EL (cell line): ENCODE measurements at places on chromosomes 6 and 20.
A peak's percentile ranks its signal among the peaks of the same experiment; 100 is the strongest.

GRCh38 chr6:81938991-81939732 lies 186.7 kb upstream of the TENT5A start:
- DNase-seq = peak; percentile 90

- DNase-seq = no peak
These were observed 2.5 kb downstream of the CRIP3 start for GRCh38 chr6:43306086-43306485.

GRCh38 chr20:23080521-23080920 lies 5.6 kb downstream of the CD93 start:
- no peak for DNase-seq

DNA sequence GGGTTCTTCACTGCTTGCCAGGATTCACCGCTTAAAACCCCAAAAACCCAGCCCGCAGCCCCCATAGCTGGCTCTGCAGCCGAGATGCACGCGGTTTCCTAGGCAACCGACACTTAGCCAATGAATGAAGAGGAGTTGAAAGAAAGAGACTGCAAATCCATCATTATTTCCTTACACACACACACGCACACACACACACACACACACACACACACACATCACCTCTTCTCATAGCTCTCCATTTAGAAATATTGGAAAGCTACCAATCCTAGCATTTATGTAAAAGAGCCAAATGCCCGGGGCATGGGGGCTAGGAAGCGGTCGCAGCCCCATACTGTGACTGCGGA lies 3.4 kb upstream of the TUBB2B start:
- DNase-seq = peak; percentile 46

DNA sequence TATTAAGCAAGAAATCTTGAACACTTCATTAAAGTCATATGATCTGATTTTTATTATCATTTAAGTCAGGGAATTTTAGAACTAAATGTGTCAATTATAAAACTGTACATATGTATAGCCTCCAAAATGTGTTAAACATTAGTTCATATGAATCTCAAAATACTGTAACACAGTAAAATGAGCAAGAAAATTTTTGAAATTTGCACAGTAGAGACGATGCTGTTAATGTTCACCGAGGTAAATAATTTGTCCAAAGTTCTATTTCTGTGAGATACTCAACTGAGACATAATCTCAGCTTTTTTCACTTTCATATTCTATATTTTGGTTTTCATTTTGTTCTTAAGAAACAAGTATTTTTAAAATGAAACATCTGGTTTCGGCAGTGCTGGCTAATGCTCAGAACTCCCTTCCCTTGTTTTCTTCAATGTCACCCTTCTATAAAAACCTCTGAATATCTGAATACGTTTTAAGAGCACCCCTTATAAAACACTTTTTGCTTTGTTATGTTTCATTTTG lies 353.1 kb downstream of the LAMA2 start:
- no peak for DNase-seq

- no peak for DNase-seq
These were observed 14.5 kb downstream of the SERPINB1 start for GRCh38 chr6:2827142-2827541.

DNA sequence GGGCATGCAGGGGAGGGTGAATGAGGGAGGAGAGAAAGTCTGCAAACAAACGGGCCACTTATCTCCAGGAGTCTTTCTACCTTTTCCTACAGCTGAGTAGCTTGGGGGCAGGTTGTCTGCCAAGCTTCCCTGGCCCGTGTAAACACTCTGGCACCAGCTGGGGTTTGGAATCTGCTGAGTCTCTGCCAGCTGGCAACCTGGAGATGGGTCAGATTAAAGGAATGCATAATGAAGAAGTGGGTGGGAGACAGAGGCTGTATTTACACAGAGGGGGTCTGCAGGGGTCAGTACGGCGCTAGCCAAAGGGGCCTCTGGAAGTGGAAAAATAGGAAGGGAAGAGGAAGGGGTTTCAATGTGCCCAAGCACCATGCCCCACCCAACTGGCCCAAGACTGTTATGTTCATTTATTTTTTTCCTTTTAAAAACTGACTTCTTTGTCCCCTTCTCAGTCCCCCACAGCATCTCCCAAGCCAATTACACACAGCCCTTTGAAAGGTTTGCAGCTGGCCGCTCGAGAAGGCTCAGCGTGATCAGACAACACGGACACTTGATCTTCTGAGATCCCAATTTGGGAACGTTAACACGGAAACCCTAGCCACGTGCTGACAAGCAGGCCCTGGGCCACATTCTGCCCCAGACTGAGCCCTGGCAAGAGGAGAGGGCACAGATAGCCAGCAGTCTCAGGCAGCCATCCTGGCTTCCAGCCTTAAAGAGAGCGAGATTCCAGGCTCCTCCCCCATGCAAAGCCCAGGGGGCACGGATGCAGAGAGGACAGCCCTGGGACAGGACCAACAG lies 25.2 kb downstream of the TRAM2 start:
- peak; percentile 94 for DNase-seq

DNA sequence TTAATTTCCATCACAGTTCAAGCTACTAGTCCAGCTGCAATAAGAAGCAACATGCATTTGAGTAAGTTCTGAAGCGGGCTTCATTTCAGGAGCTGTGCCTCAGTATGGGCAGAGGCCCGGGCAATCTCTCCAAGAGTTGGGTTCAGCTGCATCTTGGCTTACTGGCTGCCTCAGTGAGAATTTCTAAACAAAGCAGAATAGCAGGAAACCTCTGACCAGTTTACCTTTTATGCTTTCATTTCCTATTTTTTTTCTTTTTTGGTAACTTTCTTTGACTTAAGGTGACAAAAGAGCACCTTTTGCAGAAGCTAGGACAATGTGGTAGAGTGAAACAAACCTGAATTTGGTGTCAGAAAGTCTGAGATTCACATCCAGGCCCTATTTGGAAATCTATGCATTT lies 51.0 kb upstream of the FBXO30 start:
- DNase-seq = no peak

- peak; percentile 35 for DNase-seq
These were observed 609 bp downstream of the OGFRL1 start for GRCh38 chr6:71289039-71289801.

- DNase-seq = no peak
These were observed 8.8 kb upstream of the TRIM31 start for GRCh38 chr6:30121446-30122366.

- DNase-seq = no peak
These were observed 44.0 kb downstream of the UST start for GRCh38 chr6:148790817-148791216.

DNA sequence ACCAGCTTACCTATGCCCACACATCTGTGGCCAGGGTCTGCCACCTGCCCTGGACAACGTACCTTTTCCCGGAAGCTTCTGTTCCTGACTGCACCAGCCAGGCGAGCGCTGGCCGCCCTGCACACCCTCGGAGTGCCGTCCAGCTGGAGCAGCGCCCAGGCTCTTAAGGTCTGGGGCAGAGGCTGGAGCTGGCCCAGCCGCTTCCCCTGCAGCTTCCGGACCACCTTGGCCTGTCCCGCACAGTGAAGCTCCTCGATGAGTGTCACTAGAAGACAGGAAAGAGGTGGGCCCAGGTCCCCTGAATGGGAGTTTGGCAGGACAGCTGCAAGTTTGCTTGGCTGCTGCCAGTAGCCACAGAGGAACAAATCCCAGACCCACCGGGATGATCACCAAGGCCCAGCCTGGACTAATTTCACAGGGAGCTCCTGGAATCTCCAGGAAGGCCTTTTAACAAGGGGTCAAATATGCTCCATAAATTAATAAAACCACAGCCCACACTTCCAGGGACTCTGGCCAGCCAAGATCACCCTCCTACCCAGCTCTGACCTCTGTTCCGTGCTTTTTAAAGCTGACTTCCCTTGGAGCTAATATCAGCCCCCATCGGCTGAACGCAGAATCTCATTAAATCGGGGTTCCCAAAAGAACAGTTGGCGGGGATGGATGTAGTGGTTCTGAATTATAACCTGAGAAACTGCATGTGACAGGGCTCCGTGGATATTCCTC lies 82.3 kb downstream of the PTPN1 start:
- DNase-seq = no peak

- peak; percentile 67 for DNase-seq
These were observed 5.3 kb downstream of the POPDC3 start for GRCh38 chr6:105174512-105174911.

DNA sequence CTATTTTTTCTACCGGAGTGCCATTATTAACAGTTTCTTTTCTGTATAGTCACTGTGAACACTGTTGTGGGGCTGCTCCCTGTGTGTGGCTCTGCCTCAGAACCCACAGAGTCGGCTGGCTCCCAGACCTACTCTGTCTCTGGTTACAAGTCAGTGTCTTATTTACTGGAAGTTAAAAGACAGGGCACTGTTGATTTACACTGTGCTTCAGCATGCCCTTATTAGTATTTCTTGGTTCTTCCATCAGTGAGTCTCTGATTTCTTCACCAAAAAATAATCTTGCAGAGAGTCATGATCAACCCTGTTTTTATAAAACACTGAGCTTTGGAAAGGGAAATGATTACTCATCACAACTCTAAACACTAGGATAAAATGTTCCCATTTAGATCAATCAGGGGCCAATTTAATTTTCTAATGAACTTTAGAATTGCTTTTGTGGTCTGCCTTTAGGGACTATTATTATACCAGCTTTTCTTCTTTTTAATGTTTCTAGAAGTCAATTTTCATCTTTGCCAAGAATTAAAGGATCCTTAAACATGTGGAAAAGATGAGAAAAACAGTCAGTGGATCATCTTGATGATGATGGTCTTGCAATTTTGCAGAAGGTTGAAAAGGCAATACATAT lies 92.6 kb downstream of the UTRN start:
- DNase-seq = peak; percentile 45

DNA sequence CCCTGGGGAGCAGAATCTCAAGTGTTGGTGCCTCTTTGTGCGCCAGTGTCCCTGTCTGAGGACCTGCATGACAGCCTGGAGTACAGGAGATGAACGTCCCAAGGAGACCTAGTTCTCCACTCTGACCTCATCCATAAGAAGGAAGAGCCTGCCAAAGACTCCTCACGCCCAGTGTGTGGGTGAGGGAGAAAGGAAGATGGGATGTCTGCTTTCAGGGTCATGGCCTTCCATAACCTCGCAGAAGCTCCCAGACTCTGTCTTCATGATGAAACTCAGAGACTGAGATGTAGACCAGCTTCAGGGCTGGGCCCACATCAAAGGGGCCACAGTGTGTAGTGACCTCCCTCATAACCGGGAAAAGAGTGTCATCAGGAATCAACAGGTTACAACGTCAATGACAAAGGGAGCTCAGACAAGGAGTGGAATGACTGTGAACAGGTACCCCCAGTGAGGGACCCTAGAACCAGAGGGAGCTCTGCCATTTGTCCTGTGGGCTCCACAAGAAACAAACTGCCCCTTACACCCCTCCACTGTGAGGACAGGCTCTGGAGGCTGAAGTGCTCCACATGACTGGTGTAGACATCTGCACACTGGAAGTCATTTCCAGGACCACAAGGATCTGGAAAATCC lies 8.1 kb downstream of the HLA-DQB1 start:
- no peak for DNase-seq
